ENCODE measurements at places on chromosomes 6 and 20.
A peak's percentile ranks its signal among the peaks of the same experiment; 100 is the strongest.

GRCh38 chr20:57658447-57658832 lies 38.2 kb upstream of the ZBP1 start:
- H3K27ac ChIP-seq, result no peak overlapping the region
- peaks cover 3% of the 10 kb centered on the region for H3K4me1 ChIP-seq
- DNase-seq, result peak; percentile 16

DNA sequence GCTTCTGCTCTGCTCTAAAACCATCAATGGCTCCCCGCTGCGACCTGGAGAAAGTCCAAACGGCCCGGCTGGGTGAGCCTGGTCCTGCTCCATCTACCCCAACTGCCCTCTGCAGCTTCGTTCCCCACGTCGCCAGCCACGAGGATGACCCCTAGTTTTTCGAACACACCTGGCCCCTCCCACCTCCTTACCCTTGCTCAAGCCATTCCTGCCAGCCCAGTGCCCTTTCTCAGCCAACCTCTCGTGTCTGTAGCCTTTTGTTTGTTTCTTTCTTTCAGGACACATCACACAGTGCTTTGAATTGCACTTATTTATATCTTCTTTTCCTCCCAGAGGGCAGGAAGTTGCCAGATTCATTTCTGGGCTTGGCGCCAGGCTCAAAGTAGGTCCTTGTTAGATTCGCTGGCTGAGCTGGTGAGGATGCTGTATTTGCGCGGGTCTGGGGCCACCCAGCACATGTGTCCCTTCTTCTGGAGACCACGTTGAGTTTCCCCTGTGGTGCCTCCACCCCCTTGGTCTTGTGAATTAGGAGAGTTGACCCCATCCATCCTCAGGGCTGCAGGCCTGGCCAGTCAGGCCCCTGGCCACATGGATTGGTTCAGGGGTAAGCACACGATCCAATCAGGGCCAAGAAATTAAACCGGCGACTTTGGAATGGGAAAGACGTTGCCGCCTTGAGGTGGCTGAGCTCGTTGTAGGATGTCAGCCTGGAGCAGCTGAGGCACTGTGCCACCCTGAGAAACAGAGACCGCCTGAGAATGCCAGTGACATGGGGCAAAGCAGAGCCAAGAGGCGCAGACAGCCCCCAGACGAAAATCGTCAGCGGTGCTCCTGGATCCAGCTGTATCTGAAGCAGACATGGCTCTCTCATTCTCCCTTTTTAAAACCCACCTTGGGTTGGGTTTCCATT lies 156.0 kb downstream of the CEBPB start:
- H3K27ac ChIP-seq, result peak overlapping the region; percentile 89
- peaks cover 40% of the 10 kb centered on the region for H3K4me1 ChIP-seq
- peak; percentile 82 for DNase-seq
- no peaks in the 10 kb centered on the region for H3K36me3 ChIP-seq
- H3K27me3 ChIP-seq, result no peaks in the 10 kb centered on the region

DNA sequence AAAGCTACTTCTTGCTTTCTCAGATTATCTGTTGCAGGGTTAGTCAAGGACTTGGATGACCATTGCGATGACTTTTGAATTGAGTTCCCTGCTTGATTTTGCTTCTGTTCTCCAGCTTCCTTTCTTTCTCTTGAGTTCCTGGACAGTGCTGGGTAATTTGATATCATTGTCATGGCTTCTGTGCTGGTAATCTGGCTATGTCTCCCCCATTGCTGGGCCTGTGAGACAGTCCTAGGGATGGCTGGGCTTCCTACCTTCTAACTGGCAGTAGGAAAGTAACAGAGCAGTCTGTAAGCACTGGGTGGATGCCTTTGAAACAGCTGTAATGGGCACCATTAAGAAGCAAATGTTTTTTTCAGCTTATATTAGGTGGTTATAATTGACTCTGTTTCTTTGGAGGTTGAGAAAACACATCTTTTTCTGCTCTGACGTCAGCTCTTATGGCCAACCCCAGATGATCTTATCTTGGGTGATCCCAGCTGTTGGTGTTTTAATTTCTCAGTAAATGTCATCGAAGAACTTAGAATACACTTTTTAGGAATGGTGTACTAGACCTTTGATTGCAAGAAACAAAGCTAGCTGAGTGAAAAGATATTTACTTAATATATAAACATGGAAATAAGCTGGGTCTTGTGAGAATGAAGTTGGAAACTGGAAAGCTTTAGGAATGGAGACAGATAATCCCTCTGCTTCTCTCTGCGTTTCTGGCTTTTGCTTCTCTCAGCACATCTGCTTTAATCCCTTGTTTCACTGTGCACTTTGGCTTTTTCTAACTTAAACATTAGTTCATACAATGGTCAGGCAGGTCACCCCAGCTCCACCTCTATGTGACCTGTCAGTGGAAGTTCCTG lies 195.0 kb upstream of the MAN1A1 start:
- DNase-seq, result no peak

GRCh38 chr6:3005077-3005476 lies 5.4 kb downstream of the NQO2 start:
- no peak for DNase-seq
- H3K36me3 ChIP-seq, result peaks cover 3% of the 10 kb centered on the region
- no peaks in the 10 kb centered on the region for H3K4me1 ChIP-seq
- no peak overlapping the region for H3K27ac ChIP-seq
- no peak overlapping the region for H3K4me3 ChIP-seq
- no peaks in the 10 kb centered on the region for H3K27me3 ChIP-seq
